ENCODE measurements at places on chromosomes 3 and 15.

DNA sequence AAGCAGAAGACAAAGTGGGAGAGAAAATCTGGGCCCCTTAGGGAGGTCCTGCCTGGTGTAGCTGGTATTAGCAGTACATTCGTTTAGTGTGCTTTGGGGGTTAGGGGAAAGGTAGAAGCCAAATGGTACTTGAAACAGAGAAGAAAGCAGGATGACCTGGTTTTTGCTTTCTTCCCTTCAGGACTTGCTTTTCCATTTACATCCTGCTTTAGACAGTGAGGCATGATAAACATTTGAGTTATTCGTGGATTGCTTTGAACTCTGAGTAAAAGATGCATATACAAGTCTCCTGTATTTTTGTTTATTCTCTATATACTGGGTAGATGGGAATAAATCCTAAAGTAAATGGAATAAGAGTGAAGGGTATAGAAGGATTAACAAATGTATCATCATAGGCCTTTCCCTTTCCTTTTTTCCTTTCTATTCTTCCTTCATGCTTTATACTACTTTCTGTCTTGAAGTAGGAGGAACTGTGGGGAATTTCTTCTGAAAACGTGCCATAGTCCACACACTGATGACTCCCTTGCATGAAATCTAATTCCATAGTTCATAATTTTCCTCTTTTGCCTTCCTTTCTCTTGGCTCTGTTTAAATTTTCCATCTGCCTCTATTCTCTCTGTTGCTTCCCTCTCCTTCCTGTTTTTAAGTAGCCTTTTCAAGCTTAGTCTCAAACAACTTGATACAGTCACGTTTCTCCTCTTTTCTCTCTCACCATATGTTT lies 139.5 kb upstream of the RBMS3 start:
- no peak for DNase-seq

GRCh38 chr3:147758771-147759170 lies 349.6 kb downstream of the ZIC1 start:
- no peak for DNase-seq

- peak; percentile 72 for DNase-seq
Observed at GRCh38 chr3:14352002-14352627, 50.3 kb upstream of the SLC6A6 start.

DNA sequence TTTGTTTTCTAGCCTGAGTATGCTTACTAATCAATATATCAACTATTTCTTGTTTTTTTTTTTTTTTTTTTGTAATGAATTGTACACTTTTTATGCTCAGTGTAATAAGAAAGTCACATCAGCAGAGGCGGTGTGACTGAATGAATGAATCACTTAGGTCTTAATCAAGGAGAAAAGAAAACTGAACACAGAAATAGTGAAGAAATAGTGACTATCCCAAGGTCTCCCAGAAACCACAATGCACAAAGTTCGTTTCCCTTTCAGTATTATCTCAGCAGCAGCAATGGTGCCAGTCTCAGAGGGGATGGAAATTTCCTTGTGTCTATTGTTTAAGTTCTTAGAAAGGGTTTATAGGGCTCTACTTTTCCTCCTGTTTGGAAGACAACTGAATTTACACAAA lies 80.7 kb downstream of the NR1I2 start:
- DNase-seq, result no peak

DNA sequence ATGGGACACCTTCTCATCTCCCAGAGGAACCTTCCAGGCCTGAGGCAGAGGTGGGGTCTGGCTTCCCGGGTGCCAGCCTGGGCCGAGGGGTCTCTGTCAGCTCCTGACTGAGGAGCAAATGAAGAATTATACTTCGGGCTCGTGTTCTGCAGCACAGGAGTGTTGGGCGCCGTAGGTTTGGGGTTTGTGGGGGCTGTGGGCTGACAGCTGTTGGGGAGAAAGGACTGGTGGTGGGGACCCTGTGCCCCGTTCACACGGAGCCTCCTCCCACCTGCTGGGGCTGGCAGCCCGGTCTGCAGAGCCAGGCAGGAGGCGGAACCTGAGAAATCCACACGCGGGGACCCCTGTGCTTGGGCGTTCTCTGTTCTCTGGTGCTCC lies 59.7 kb downstream of the ADAMTS7 start:
- no peak for DNase-seq

GRCh38 chr15:81433462-81433861 lies 59.4 kb upstream of the TMC3 start:
- no peak for DNase-seq

DNA sequence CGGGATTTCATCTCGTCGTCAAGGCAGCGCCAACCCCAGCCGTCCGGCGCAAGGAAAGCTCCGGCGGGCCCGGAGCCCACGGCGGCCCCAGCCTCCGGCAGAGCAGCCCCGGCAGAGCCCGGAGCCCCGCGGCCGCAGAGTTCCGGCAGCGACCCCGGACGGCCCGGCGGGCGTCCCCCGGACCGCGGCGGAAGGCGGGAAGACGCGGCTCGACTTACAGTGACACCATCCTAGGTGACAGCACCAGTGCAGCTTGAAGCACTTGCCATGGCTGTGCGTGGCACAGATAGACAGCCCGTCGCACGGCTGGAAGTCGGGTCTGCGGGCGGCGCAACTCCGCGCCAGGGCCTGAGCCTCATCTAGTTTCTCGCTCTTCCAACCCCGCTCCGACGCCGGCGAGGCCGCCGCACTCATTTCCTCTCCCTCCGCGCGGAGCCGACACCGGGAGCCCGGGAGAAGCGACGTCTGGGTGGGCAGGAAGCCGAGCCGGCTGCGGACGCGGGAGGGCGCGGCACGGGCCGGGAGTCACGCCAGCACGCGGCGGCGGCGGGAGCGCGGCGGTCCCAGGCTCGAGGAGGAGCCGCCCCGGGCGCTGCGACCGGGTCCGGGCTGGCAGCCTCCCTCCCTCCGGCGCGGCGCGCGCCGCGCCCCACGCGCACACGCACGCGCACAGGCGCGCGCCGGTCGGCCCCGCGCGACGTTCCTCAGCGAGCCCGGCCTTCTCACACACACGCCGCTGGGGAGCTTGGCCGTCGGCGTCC lies at the start of gene C3orf70:
TSS of gene C3orf70 (minus strand) at position 651 of the 761 bp plus-strand sequence. CDS start at position 414, 237 bp downstream.
- DNase-seq, result peak; percentile 25

DNA sequence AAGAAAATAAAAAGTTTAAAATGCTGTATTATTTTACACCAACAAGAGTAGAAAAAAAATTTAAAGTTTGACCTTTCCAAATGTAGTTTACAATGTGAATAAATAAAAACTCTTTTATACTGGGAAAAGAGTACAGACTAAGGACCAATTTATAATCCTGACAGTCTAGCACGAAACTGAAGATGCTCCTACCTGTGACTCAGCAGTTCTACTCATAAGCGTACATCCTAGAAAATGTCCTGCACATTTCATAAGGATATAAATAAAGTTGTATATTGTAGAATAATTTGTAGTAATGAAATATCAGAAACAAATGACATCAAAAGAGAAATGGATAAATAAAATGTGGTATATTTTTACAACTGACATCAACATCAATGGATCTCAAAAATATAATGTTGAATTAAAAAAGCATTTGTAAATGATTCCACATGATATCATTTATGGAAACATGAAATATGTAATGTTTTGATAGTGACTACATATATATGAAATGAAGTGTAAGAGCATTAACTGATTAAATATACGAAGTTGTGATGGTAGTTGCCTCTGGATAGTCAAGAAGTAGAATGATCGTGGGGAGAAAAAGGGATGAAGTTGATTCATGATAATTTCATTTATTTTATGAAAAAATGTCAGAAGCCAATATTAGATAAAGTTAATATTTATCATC lies 161.3 kb upstream of the CBLB start:
- no peak for DNase-seq

GRCh38 chr3:125213946-125214542 lies 1.5 kb upstream of the SLC12A8 start:
- DNase-seq, result no peak

DNA sequence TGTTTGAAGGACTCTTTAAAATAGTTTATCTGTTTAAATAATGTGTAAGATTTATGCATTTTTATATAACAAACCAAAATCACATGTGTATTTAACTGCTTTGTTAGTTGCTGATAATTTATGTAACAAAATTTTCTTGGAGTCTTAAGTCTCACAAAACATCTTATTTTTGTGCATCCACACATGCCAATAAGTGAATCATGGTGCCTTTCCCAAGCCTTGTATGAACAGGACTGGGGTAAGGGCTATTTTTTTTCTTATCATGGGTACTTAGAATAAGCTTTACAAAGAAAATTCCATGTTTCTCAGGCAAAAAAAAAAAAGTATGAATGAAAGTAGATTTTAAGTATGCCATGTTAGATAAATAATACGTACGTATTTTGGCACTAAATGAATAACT lies 132.9 kb upstream of the LRRFIP2 start:
- no peak for DNase-seq

DNA sequence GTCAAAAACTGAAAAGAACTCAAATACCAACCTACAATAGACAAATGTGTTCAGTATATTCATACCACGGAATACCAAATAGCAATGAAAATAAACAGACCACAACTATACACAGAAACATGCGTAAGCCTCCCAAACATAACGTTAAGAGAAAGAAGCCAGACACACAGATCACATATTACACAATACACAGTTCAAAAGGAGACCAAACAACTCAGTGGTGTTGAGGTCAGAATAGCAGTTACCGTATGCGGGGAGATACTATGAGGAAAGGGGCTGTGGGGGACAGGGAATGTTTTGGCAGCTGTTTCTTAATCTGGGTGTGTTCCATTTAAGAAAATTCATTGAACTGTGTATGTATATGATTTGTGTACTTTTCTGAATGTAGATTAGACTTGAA lies 6.6 kb downstream of the OSBPL10 start:
- no peak for DNase-seq

- DNase-seq, result peak; percentile 13
Observed at GRCh38 chr3:112425858-112426750, 73.2 kb downstream of the BTLA start.

DNA sequence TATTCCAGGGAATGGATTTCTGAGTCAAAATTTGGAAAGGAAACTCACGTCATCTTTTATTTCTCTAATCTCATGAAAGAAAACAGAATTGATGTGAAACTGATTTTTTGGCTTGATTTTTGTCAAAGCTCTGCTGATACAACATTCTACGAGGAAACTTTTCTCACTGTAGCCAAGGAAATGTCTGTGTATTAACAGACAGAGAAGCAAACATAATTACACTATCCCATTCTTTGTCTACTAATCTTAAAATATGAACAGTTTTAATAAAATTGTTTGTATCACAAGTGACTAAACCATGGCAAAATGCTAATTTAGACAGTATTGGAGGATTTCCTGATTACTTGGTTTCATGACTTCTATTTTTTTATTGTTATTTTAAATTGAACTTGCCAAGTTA lies 1437.0 kb downstream of the OTOL1 start:
- DNase-seq, result no peak

- DNase-seq, result no peak
Observed at GRCh38 chr3:113575206-113575605, 42.9 kb downstream of the SIDT1 start.

DNA sequence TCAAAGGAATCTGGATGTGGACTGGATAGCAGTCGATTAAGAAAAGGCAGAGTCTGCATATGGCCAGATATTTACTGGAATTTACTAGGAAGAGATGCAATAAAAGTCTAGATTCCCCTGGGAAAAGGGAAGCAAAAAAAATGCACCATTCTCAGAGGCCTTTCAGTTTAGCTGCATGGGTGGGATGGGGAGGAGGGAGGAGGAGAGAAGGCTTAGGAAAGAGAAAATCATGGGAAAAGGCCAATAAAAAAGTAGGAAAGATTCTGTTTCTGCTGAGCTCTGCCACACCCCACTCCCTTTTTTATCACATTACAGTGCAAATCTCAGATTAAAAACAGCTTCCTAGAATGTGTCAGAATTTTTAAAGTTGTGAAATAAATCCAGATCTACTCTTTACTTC lies 103.6 kb downstream of the ADAMTS9 start:
- DNase-seq, result no peak

DNA sequence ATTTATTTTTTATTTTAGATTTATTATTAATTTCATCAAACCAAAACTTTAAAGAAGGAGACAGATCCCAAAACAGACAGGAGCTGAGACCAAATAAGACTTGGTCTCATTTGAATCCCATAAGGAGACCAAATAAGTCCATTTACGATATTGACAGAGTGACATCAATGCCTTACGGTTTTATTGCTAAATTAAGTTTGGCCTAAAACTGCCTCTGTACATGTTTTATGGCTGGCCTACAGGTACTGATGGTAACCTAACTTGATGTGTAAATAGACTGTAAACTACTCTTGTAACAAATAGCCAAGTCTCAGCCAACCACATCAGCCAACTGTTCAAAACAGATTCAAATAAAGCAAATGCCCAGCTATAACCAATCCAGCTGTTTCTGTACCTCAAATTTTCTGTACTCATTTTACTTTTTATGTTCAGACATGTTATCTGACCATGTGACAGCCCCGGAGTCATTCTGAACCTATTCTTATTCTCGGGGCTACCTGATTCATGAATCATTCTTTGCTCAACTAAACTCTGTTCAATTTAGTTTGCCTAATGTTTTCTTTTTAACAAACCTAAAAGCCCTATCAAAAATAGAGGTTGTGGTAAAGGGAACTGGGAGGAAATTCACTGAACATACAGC lies 89.4 kb upstream of the CDAN1 start:
- no peak for DNase-seq

- no peak for DNase-seq
Observed at GRCh38 chr3:109154979-109155378, 18.5 kb downstream of the C3orf85 start.

GRCh38 chr3:81929697-81930096 lies 168.3 kb upstream of the GBE1 start:
- peak; percentile 29 for DNase-seq

DNA sequence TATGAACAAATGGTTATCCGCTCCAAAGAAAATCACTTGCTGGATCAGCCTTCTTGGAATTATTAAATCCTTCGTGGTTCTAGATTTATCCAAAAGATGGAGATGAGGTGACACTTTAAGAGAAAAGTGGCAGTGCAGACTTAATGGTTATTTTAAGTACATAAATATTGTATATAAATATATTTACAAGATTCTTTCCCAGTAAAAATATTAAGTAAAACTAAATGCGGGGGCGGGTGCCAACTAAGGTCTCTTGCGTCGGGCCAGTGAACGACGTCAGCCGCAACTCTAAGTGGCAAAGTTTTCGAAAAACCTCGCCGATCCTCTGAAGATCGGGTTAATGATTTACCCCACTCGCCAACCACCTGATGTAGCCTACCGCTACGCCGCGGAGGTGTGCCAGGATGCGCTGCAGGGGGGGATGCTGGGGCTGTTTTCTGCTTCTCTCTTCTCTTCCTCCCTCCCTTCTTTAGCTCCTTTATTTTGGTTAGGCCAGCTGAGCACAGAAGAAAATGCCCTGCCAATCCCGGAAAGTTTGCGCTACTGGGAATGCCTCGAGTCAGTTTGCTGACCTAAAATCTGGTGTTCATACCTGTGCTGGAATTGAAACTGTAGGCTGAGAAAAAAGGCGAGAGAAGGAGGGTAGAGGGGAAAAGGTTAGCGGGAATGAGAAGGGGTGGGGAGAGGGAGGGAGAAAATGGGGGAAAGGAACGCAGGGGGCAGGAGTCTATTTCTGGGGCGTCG lies 7.6 kb upstream of the FOXB1 start:
- DNase-seq, result no peak
